ENCODE measurements at places on chromosomes 11 and 22. TPM values are rescaled to one million over a fixed set of nuclear protein-coding genes. Genes with fewer than 3 reads are reported as not detected.

The GRM5 gene
- total RNA-seq, result not detected

The SLC6A5 gene
- total RNA-seq, result not detected

The SLC7A4 gene
- total RNA-seq, result 0.13 TPM

The MS4A12 gene
- total RNA-seq, result not detected

The POU2F3 gene
- not detected for total RNA-seq

The KCNK7 gene
- 4.7 TPM for total RNA-seq

Data from T-helper 17 cell (primary cell).